ENCODE measurements at places on chromosomes 13 and 19.

DNA sequence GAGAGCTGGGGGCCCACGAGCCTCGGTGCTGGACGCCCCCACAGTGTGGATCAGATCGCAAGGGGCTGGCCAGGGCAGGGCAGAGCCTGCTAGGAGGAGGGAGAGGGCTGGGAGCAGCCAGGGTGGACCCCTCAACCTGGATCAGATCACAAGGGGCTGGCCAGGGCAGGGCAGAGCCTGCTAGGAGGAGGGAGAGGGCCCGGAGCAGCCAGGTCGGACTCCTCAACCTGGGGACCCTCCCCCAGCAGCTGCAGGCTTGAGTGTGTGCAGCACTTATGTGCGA is 126.6 kb downstream of the KDM4B start:
- DNase-seq: no peak

DNA sequence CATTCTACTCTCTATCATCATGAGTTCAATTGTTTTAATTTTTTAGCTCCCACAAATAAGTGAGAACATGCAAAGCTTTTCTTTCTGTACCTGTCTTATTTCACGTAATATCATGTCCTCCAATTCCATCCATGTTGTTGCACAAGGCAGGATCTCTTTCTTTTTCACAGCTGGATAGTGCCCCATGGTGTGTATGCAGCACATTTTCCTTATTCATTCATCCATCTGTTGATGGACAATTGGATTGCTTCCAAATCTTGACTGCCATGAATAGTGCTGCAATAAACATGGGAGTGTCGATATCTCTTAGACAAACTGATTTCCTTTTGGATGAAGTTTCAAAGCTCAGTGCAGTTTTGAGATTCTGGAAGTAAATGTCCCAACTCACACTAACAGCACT is 326.9 kb downstream of the FGF9 start:
- DNase-seq: no peak

DNA sequence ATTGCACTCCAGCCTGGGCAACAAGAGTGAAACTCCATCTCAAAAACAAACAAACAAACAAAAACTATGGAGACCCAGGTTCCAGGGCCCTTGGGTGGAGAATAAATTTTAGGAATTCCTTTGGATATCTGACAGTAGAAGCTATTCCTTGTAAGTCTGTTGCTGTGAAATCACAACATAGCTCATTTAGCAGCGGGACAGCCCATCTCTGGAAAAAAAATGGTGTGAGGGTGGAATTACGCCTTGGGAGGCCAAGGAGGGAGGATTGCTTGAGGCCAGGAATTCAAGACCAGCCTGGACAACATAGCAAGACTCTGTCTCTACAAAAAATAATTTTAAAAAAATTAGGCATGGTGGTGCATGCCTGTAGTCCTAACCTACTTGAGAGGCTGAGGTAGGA is 15.7 kb downstream of the HMGB1 start:
- no peak for DNase-seq

DNA sequence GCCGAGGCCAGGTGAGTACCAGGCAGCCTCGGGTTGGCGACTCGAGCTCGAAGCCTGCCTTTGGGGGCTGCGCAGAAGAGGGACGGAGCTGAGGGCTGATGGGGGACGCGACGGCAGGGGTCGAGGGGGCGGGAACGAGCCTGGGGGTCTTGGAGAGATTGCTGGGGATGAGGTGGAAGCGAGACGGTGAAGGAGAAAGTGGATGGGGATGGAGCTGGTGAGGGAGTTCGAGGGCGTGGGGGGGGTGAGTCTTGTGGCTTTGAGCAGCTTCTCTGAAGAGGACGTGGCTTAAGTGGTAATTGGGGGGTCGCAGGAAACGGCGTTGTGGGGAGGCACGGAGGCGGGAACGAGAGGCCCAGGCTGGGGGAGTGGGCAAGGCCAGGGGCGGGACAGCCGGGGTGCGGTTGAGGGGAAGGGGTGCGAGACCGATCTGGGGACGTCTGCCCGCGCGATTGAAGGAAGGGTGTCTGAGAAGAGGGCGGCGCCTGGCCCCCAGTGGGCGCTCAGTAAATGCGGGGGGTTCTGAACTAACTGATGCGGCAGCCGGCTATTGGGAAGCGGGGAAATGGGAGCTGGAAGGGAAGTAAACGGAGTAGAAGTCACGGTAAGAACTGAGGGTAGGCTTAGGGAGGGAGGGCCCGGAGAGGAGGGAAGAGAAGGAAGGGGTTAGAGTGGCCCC is 426 bp downstream of the MYO9B start:
- DNase-seq: peak; percentile 33

- DNase-seq: peak; percentile 25
Measured at GRCh38 chr19:35347171-35347929, at the start of gene FFAR1. FFAR1 (plus strand) TSS chr19:35347902; CDS start chr19:35351552, 3,650 bp downstream.
